Fibroblast of skin of right biceps (primary cell): ENCODE measurements at places on chromosomes 2 and 18.

- DNase-seq = peak; percentile 80
Observed at GRCh38 chr2:226611944-226612318, 187.7 kb downstream of the IRS1 start.

GRCh38 chr2:17793803-17794354 is 22.4 kb upstream of the MSGN1 start:
- DNase-seq = peak; percentile 57

- DNase-seq = no peak
Observed at GRCh38 chr2:166870346-166870745, 17.9 kb upstream of the XIRP2 start.

DNA sequence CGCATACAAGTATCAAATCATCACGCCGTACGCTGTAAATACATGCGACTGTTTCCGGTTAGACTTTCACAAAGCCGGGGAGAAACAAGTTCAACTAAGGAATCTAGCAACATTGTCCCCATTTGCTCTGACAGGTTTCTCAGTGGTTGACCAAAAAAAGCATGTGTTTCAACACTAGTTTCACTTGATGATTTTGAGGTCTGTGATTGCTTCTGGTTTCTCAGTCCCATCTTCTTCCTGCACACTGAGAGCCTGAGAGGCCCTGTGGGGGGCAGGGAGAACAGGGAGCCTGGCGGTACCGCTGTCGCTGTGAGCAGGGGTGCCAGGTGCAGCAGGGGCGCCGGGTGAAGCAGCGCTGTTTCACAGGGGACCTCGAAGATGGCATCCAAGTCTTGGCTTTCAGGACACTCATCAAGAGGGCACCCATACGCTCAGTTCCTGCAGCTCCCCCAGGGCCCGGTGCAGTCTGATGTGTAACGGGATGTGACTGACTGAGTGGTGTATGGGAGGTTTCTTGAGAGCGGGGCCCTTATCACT is 270.9 kb downstream of the TWIST2 start:
- DNase-seq = no peak

DNA sequence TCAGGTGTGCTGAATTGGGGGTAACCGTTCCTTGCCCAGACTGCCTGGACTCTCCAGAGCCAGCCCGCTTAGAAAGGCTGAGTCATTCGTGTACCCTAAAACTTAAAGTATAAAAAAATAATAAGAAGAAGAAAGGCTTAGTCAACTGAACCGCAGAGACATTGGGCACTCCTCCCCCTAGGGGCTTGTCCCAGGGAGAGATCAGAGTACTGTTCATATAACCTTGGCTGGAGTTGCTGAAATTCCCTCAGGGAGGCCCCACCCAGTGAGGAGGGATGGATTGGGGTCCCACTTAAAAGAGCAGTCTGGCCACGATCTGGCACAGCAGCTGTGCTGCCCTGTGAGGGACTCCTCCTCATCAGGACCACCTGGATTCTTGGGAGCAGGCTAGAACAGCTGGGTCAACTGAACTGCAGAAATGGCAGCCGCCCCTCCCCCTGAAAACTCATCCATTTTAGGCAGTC is 37.2 kb downstream of the ANKRD12 start:
- no peak for DNase-seq

DNA sequence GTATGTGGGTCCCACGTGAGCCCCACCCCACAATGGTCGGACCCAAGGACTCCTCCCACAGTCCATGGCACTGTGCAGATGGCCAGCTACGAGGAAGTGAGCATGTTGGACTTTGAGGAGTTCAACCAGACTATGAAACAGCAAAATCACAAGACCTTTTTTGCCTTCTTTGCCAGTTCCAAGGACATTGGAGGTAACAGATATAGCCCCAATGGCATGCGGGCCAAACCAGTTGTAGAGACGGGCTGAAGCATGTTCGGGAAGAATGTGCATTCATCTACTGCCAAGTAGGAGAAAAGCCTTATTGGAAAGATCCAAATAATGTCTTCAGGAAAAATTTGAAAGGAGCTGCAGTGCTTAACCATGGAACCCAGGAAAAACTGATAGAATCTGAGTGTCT is 12.6 kb downstream of the DNER start:
- no peak for DNase-seq

DNA sequence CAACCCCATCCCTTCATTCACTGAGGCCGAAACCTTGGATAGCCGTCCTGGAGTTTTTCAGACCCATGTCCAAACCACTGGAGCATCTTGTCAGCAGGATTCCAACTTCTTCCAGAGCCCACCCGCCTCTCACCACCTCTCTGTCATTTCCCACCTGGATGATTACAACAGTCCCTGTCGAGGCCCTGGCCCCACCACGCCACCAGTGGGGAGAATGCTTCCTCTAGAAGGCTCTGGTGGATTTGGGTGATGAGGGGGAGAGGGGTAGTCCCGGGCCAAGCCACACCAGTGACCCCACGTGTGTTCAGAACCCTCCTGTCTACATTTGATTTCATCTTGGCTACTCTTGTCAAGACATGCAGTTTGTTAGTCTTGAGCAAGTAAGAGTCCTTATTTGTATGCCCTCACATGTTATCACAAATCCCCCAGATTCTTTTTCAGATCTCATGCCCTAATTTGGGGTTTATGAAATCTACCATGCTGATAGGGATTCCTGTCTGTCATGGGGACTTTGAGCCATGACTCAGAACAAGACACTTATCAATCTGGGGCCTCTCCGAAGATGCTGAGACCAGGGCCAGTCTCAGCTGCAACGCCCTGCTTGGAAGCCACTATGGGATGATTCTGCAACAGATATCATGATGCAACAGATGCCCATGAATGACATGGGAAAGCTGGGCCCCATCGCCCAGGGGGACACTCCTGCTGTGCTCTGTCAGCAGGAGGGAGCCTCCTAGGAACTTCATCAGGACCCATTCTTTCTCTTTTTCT is 186.1 kb downstream of the ZFP36L2 start:
- peak; percentile 36 for DNase-seq

GRCh38 chr18:45682181-45682580 is 41.8 kb upstream of the SLC14A1 start:
- DNase-seq = no peak

GRCh38 chr2:237486819-237487448 is at the start of gene MLPH:
Gene MLPH, plus strand, starts transcription at chr2:237487251. Its CDS starts 6,176 bp downstream, at chr2:237493427.
- peak; percentile 45 for DNase-seq

- peak; percentile 95 for DNase-seq
Observed at GRCh38 chr2:150234787-150235446, 252.6 kb downstream of the RND3 start.

GRCh38 chr2:57809230-57809629 is 237.4 kb upstream of the VRK2 start:
- no peak for DNase-seq

- DNase-seq = peak; percentile 84
Observed at GRCh38 chr2:191691016-191691735, 13.2 kb downstream of the NABP1 start.

GRCh38 chr2:43294973-43295603 is 68.7 kb upstream of the ZFP36L2 start:
- peak; percentile 56 for DNase-seq

DNA sequence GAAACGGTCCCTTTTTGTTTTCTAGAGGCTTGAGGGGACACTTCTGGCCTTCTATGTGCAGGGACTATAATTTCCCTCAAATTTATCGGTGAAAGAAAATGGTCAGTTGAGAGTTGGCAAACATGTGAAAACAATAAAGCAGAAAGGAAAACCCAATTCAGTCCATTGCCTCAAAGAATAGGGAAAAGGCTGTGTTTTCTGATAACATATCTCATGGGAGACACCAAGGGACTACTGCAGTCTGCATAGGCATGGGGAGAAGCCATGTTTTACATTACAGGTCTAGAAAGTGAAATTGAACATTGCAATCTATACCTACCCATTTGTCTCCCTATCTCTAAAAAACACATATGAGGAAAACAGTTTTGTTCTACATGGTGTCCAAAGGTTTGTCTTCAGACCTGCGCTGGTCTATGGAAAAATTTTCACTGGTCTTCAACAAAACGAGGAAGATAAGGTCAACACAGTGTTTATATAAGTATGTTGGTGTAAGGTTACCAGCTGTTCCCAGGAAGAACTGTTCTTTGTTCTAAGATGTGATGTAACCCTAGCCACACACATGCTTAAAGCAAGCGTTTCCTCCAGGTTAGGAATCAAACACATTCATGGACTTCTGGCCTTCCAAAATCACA is 179.7 kb downstream of the MREG start:
- DNase-seq = no peak

DNA sequence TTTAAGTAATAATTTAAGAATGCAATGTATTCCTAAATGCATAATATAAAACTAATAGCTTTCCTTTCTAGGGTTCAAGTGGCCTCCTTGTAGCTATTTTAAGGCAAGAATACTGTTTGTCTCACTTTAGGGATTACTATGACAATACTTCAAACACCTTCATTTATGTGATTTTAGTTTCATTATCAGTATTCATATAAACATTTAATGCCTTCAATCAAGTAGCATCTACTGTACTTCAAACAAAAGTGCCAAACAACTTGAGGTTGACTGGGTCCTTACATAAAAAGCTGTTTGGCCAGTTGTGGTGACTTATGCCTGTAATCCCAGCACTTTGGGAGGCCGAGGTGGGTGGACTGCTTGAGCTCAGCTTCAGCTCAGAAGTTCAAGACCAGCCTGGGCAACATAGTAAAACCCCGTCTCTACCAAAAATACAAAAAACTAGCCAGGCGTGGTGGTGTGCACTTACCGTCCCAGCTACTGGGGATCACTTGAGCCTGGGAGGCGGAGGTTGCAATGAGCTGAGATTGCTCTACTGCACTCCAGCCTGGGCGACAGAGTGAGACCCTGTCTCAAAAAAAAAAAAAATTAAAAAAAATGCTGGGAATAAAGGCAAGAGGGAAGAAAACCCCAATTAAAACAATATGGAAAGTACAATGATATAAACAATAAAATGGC is 9.3 kb downstream of the MEX3C start:
- DNase-seq = no peak

DNA sequence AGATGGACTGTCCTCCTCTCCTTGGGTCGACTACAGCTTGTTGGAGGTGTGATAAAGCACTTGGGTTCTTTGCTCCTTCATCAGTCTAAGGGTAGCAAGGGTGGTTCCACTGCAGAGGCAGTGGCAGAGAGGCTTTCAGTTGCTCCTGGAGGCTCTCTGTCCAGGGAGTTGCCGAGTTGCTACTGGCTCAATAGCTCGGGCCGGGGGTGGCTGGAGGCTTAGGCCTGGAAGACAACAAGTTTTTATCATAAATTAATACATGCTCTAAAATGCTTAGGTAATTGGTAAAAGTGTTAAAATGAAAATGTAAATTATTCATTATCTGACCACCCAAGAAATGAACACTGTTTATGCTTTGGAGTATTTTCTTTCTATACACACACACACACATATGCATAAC is 162.0 kb upstream of the NRP2 start:
- DNase-seq = no peak

GRCh38 chr2:172889768-172890430 is 154.3 kb downstream of the RAPGEF4 start:
- DNase-seq = no peak

GRCh38 chr2:181203916-181204315 is 223.5 kb downstream of the UBE2E3 start:
- DNase-seq = peak; percentile 42

GRCh38 chr2:107414376-107414775 is 412.3 kb upstream of the RGPD4 start:
- peak; percentile 37 for DNase-seq

DNA sequence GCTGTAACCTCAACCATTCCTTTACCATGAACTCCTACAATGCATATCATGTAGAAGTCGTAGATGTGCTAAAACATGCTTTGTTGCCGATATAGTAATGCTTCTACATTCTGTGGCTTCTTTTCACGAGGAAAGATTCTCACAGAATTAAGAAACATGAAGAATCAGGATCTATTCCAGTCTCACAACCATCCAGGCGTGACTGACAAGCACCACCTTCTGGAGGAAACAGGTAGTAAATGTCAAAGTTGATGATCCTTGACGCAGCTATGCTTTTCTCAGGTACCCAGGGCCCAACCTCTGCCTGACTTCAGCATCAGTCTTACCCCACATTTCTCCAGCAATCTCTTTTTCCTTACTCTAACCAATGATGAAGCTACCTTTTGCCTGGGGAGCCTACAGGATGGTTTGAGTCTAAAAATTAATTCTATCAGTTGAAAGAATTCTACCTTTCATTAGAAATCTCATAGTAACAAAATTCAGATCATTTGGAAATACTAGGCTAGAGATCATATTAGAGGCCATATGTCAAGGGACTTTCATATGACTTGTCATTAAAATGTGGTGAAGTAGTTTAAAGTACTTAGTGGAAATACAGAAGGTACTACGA is 123.3 kb upstream of the RND3 start:
- DNase-seq = peak; percentile 74

DNA sequence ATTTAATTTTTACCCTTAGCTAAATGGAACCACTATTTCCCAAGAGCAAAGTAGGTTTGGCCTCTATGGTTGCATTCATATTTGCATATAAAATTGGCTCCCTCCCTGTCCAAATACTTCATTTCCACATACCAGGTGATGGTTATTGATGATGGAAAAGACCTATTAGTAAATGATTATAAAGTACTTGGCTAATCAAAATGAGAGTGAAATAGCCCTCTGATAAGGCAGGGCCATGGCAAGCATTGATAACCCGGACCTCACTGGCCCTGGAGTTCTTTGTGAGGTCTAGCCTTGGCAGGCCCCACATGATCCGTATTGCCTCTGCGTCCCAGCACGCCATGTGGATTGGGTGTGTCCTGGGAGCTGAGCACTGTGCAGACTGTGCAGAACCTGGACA is 201.1 kb upstream of the GATA6 start:
- no peak for DNase-seq

- DNase-seq = no peak
Observed at GRCh38 chr2:98503481-98504105, 58.9 kb downstream of the INPP4A start.

DNA sequence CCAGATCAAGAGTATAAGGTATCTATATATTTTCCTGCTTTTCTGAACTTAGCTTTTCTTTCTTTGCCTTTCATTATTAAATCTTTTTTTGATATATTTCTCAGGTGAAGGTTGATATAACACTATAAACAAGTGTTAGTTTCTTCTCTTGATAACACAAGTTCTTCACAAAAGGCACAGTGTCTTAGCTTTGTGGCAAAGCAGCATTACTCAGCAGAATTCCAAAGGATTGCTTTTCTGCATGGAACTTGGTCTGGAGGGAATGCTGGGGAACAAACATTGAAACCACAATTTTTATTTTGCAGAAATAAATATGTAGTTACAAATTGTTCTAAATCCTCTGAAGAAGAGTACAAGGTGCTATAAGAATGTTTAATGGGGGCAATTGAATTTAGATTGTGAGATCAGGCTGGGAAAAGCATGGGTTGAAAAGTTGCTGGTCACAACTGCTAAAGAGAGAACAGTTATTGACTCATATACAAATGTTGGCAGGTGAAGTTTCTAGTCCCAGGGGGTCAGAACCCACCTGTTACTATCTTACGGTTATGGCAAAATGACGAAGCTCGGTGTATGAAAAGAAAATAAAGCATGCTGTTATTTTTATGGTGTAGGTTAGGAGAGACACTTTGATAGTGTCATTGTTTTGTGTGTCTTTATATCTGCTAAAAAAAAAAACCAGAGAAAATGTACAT is 68.2 kb downstream of the UBR3 start:
- peak; percentile 8 for DNase-seq

GRCh38 chr2:134468776-134469175 is 214.9 kb downstream of the MGAT5 start:
- DNase-seq = no peak
